Kidney (tissue), 22 donors: ENCODE measurements at places on chromosomes 1 and 21.

DNA sequence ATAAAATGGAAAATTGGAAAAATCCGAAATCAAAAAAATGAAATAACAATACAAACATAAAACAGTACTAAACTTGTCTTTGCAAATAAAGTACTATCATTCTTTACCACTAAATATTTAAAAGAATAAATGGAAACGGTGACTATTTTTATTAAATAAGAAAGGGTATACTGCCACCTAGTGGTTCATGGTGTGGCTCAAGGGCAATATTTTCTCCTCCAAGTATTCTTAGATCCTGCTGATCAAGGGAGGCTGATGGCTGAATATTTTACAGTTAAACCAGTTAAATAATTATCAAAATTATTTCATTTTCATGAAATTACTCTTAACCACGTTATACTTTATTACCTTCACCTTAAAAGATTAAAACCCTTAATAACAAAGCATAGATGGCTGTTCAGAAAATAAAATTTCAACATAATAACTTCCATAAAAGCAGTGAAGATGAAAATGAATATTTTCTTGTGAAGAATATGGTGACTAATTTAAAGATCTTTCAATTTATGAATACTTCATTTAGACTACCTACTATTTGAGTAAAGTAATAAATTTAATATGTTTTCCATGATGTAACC is 1793.9 kb downstream of the NCAM2 start:
- no peak for DNase-seq

DNA sequence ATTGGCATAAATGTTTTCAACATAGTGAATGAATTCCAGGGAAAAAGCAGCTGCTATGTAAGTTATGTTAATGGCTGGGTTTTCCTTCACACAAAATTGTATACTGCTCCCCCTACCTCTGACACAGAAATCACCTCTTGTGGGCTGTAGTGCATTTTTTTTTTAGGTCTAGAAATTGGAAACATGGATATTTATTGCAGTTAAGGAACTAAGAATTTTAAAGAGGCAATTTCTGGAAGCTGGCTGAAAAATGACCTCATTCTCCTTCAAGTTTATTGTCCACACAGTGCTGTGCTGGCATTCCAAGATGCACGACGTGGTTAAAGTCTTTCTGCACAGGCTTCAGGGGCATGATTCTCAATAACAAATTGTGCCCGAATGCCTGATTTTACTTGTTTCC is 1424.2 kb downstream of the MRPL39 start:
- peak; percentile 27 for DNase-seq

GRCh38 chr1:111541721-111542120 is 38.3 kb upstream of the ADORA3 start:
- no peak for DNase-seq

- DNase-seq, result no peak
Observed at GRCh38 chr1:211750599-211750998, 75.2 kb upstream of the NEK2 start.

GRCh38 chr1:182279302-182279701 is 112.3 kb downstream of the GLUL start:
- DNase-seq, result no peak

DNA sequence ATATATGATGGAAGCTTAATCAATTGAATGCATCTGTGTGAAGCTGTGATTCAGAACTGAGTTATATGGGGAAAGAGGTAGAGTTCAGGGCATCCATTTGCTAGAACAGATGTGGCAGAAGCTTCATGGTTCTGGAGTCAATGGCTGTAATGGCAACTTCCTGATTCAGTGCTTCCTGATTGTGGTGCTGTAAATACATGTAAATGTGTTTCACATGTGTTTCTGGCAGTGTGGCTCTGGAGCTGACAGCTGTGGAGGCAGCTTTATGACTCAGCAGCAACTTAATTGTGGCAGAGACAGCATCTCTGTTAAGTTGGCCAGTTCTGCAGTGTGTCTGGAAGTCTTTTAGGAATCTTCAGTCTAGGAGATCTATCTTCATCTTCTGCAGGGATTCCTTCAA is 226.6 kb upstream of the ZRANB2 start:
- no peak for DNase-seq

- DNase-seq, result no peak
Observed at GRCh38 chr1:178021950-178022349, 52.1 kb upstream of the SEC16B start.

GRCh38 chr1:205948039-205948438 is 4.8 kb upstream of the SLC26A9 start:
- no peak for DNase-seq

- DNase-seq, result peak; percentile 65
Observed at GRCh38 chr1:5975133-5975880, 16.9 kb downstream of the NPHP4 start.

DNA sequence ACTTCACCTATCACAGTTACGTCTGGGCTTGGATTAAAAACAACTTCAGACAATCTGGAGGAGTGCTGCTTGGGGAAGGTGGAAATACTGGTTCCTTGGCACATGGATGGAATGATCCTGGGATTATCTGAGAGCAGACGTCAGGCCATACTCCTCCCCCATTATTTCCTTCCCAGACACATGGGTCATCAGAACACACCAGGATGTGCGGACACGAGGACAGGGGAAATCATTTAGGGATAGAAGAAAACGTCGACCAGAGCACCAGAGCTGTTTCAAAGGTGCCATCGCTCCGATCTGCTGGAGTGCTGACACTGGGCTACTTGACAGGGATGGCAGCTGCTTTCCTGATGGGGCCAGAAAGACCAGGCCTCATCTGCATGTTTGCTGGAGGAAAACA is 31.8 kb upstream of the ANGPTL7 start:
- no peak for DNase-seq

GRCh38 chr1:83815330-83815729 is 183.6 kb downstream of the TTLL7 start:
- DNase-seq, result no peak

DNA sequence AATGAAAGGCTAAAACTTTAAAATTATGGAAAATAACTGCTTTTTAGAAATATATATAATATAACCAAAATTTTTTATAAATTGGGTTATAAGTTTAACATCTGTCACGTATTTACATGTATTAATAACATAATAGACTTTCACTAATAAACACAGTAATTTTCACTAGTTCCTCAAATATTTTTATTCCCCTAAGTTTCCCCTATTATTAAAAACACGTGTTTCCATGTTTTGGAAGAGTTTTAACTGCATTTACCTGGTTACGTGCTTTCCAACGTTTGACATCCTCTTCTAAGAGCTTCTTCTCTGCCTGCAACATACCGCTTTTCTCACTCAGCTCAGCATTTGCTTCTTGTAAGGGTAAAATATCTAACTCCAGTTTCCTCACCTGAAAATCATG is 34.3 kb downstream of the TPR start:
- DNase-seq, result no peak

- no peak for DNase-seq
Observed at GRCh38 chr1:119139857-119140176, 636 bp downstream of the WARS2 start.

GRCh38 chr1:48227165-48228013 is 4.9 kb downstream of the SLC5A9 start:
- no peak for DNase-seq

GRCh38 chr1:96363826-96364225 is 357.8 kb upstream of the PTBP2 start:
- no peak for DNase-seq

GRCh38 chr1:171220081-171220420 is 28.2 kb upstream of the FMO1 start:
- no peak for DNase-seq

DNA sequence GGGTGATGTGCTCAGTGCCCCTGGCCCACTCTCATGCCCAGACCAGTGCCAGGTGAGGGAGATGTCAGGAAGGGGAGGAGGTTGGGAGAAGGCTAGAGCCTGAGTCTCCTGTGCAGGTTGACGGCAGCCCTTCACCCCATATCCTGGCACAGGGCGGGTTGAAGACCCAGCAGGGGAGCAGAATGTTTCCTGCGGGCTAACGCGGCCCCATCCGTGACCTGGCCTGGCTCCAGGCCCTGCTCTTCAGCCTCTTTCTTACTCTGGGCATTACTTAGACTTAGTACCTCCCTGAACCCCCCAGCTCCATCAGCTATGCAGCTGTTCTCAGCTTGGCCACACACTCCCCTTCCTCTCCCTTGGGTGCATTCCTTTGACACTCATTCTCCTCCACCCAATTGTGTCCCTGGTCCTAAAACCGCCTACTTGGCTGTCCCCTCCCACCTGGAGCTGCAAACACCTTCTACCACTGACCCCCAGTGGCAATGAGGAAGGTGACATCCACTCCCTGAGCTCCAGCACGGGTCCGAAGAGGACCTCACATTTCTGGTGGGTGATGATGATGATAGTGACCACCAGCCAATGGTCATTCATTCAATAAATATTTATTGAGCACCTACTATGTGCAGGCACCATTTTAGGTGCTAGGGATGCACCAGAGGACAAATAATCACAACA is 179.0 kb downstream of the PTPRU start:
- peak; percentile 63 for DNase-seq

DNA sequence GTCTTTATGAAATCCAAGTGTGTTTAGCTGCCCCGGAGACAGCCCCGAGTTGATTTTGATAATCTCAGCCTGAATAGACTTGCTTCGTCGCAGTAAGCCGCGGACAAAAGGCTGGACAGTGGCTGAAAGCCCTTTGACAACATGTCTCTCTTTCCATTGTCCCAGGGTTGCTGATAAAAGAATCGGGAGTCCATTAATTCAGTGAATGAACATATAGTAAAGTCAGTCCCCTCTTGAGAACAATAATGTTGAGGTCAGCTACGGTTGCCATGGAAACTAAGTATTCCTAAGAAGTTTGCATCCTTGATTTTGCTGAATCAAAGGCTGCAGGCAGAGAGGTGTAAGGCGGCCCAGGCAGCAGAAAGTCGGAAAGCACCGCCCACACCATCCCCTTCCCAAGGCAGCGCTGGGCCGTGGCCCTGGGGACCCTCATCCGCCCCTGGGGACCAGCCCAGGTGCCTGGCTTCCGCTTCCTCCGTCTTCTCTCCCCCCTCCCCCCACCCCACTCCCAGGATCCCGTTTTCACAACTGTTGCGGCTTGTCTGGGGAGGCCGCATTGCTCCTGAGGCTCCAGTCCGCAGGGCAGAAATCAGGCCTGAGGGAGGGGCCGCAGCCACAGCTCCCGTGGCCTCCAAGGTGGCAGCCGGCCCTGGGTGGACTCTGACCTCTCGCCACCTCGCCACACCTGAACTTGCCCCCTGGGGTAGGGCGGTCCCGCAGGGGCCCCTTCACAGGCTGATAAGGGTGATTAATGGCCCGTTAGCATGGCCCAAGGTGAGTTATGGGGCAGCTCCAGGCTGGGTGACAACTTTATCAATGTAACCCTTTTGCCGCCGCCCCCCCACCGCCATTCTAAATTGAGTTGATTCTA is 180.9 kb downstream of the PRDM16 start:
- peak; percentile 59 for DNase-seq

GRCh38 chr21:16117331-16117730 is 387.5 kb downstream of the USP25 start:
- no peak for DNase-seq

- no peak for DNase-seq
Observed at GRCh38 chr1:26359981-26360806, 6.3 kb upstream of the CRYBG2 start.

- no peak for DNase-seq
Observed at GRCh38 chr1:96508233-96508632, 213.4 kb upstream of the PTBP2 start.

GRCh38 chr1:40802742-40803113 is 19.1 kb downstream of the KCNQ4 start:
- no peak for DNase-seq

DNA sequence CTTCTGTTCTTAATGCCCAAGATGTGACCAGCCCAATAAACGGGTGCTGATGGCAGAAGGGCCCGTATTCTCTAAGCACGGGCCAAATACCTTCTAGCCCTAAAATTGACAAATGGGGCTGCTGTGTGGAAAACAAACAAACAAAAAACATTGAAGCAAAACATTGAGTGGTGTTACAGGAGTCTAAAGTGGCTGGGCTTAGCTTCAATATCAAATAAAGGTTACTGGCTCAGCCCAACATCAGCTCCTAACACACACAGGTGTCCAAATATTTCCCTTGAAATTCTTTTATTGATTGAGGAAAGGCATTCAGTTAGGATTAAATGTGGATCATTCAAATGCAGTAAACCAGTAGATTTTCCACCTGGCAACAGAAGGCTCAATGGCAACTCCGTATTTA is 13.3 kb upstream of the TTF2 start:
- peak; percentile 45 for DNase-seq

DNA sequence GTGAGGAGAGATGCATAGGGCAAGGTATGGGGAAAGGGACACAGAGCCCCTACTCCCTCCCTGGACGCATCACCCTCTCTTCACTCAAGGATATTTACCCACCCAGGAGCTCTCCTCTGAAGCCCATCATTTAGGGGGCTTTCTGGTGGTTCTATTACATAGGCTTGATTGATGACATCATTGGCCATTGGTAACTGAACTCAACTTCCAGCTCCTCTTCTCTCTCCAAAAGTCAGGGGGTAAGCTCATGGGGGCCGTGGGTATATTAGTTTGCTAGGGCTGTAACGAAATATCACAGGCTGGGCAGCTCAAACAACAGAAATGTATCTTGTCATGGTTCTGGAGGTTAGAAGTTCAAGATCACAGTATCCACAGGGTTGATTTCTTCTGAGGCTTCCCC is 110.8 kb downstream of the DSCAM start:
- DNase-seq, result no peak

DNA sequence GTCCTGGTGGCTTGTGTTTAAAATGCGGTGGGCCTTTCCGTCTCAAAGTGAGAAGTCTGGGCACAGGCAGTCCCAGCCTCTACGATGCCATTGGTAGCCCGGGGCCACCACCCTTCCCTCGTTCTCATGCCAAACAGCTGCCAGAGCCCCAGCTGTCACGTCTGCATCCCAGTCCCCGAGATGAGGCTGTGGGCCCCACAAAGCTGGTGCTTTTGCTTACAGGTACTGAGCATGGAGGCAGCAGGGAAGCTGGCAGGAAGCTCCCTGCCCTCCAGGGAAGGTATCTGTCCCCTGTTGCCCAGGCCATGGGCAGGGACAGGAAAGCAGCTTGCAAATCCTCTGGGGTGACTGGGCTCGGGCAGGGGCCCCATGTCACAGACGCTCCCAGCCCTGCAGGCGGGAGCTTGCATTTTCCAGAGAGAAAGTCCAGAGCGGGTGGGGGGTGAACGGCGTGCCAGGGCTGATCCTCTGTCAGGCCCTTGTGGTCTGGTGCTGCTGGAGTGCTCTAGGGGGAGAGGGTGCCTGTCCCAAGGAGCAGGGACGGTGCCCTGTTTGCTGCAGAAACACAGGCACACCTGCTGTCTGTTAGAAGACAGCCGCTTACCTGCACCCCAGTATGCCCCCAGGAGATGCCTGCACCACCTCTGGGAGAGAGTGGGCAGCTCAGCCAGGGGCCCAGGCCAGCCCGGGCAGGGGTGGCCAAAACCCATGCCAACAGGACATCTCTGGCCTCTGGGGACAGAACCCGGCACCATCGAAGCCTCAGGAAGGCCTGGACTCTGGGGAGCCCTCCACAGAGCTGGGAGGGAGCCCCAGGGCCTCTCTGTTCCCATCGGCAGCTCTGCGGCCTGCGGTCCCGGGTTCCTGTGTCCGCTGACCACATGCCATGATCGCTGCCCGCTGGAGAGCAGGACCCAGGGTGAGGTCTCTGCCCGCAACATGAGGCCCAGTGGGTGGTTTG is 45.9 kb downstream of the SLX9 start:
- peak; percentile 72 for DNase-seq
